Activated CD4-positive, alpha-beta T cell treated with anti-CD3 and anti-CD28 coated beads, Interleukin-2, amount 50 U/mL, for 1 hour (primary cell): ENCODE measurements at places on chromosomes 16 and 17.

DNA sequence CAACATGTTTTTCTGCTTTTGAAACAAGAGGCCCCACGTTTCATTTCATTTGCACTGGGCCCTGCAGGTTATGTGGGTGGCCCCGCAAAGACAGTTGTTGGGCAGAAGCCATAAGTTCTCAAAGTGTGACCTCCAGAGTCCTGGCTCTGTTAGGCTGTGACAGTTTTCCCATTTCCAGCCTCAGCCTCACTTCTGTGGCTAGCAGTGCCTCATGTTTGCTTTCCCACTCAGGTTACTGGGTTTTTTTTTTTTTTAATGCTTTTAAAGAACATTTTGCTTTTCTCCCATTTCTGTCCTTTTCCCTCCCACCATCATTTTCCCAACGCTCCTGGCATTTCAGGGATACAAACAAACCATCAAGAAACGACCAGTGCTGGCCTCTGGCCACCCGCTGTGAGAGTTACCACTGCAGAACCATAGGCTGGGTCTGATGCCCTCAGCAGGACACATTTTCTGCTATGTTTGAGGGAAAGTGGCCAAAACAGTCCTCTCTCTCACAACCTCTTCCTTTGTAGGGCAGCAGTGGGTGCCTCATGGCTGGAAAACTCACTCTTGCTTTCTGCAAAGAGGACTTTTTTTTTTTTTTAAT lies 159.0 kb upstream of the MPHOSPH6 start:
- no peak for DNase-seq

GRCh38 chr16:67428146-67428731 lies 2.7 kb upstream of the HSD11B2 start:
- peak; percentile 44 for DNase-seq

DNA sequence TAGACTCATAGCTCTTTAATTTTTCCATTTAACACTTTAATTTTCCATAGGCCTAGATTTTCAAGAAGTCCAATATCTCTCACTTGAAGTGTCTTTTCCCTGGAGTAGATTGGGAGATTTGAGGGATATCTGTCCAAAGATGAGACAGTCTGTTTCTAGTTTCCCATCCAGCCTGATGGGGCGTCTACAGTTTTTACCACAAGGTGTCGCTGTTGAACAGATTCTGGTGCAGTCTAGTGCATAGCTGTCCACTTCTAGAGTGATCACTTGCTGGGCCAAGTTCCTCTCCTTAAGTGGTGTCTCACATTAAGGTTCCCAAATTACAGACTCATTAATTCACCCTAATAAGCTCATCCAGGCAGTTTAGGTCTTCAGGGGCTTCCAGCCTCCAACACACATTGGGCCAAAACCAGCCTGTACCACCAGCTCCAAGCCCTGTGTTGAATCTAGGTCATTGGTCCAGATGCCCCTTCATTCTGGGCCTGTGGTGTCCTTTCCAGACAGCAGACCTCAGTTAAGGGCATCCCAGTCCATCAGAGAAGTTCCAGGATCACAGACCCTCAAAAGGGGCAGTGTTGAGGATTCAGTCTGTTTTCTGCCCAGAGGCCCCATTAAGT lies 9.4 kb downstream of the SNX20 start:
- peak; percentile 54 for DNase-seq

DNA sequence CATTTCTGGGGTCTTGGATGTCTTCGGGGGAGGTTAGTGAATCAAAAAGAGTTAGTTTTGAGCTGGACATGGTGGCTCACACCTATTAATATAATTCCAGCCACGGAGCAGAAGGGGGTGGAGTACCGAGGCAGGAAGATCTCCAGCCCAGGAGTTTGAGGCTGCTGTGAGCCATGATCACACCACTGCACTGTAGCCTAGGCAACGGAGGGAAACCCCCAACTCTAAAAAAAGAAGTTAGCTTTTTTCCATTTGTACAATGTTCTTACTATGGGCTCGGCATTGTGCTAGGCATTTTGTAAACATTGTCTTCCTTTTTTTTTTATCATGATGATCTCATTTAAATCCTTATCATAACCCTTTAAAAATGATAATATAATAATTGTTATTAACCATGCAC lies 8.3 kb upstream of the SNF8 start:
- DNase-seq: no peak

- DNase-seq: no peak
These were observed 180.2 kb upstream of the TBX2 start for GRCh38 chr17:61219460-61219859.

DNA sequence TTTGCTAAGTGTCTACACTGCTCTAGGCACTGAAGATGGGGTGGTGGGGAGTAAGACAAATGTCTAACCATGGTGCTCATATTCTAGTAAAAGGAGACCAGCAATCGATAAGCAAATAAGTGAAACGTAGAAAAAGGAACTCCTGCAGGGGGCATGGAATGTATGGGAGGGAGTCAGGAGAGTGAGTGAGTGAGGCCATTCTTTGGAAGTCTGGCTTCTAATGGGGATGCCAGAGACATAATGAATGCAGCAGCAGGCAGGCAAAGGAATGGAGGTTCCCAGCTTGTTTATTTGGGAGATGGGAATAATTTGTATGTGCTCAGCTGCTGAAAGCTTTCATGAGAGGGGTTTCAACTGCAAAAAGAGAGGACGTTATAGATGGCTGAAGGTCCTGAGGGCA lies 216.4 kb upstream of the DYNLRB2 start:
- DNase-seq: no peak

DNA sequence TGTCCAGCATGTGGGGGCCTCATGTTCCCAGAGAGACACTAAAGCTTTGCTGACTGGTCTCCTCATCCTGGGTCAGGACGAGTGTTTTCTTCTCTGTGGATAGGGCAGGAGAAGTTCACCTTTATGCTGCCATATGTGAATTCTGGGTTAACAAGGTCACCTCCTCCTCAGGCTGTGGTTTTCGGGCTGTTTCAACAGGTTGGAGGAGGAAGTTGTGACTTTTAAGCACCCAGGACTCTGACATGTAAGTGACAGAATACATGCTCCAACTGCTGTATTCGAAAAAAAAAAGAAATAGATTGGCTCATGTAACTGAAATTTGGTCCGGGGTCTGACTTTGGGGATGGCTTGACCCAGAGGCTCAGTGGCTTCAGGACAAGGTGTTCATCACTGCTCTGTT lies 54.2 kb downstream of the SNX20 start:
- no peak for DNase-seq

DNA sequence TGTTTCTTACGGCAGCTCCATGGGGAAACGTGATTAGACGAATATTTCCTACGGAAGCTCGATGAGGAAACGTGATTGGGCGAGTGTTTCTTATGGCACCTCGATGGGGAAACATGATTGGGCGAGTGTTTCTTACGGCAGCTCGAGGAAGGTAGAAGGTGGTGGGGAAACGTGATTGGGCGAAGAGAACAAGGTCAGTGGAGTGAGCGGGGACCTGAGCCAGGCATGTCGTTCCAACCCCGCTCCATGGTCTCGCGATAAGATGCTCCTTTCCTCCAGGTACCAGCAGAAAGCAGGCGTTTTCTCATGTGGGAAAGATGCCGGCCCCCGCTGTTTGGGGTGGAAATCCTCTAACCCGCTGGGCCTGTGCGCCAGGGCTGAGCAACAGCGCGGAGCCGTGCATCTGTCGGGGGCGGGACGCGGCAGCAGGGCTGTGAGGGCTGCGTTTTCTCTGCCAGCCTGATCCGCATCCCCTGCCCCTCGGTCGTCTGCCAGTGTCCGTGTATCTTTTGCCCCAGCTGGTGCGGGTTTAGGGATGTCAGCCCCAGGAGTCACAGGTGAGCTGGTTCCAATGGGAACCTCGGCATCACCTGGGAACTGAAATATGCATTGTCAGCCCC lies 25.6 kb upstream of the DOC2B start:
- DNase-seq: no peak

GRCh38 chr17:76275382-76276068 lies 10.4 kb downstream of the UBALD2 start:
- no peak for DNase-seq

DNA sequence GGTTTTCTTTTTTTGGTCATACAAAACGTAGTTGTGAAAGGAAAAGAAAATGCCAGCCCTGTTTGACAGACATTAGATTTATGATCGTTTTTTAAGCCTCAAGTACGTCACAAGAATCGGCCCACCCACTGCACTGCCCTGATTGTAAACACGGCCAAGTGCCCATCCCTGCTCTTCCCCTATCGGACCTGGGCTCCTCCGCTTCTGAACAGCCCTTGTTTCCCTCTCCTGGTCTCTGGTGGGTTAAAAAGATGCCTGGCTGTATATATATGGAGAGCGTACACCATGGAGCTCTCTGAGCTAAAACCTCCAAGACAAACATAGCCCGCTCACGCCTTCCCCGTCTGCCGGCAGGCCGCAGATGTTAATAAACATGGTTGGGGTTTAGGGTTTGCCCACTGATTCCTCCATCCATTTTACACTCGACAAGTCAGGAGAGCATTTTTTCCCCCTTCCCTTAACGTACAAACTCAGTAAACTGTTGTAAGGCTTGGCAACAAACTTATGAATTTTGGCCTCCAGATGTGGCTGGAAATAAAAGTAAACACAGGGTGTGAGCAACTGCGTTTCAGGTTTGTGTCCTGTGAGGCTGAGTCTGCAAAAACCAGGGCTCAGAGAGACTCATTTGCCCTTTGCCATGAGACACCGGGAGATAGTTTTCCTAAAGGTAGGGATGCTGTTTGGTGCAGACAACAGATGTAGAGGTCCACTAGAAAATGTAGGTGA lies 325.9 kb downstream of the SOX9 start:
- no peak for DNase-seq

GRCh38 chr17:7798839-7799238 lies 35.2 kb upstream of the KDM6B start:
- no peak for DNase-seq

DNA sequence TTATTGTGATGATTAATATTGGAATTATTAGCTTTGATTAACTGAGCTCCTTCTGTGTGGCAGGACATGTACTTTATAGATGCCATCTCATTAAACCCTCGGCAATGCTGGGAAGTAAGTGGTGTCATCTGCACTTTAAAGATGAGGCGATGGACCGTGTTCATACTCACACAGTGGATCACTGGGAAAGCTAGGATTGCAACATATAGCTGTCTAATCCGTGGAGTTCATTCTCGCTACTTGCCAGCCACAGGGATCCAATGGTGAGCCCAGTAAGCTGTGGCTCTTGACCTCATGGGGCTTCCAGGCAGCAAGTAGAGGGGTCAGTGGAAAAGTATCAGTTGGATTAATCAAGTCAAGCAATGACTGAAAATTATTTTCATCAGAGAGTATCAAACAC lies 587.9 kb downstream of the CDH13 start:
- no peak for DNase-seq

DNA sequence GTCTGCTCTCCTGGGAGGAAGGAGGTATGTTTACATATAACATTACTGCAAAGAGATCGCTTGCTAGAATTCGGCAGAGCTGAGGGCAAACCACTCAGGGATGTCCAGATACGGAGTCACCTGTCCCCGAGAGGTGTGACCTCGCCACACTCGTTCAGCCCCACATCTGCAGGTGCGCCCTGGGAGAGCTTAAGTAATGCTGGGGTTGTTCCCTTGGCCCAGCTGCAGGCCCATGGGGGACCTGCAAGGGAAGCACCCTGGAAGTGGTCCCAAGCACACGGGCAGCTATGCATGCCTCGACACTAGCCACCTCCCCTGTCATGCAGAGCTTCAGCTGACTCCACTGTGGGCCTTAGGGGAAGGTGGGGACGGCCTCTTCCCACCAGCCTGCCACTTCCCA lies 22.2 kb downstream of the USP22 start:
- DNase-seq: no peak

GRCh38 chr17:77695386-77695785 lies 263.1 kb upstream of the TNRC6C start:
- DNase-seq: no peak

DNA sequence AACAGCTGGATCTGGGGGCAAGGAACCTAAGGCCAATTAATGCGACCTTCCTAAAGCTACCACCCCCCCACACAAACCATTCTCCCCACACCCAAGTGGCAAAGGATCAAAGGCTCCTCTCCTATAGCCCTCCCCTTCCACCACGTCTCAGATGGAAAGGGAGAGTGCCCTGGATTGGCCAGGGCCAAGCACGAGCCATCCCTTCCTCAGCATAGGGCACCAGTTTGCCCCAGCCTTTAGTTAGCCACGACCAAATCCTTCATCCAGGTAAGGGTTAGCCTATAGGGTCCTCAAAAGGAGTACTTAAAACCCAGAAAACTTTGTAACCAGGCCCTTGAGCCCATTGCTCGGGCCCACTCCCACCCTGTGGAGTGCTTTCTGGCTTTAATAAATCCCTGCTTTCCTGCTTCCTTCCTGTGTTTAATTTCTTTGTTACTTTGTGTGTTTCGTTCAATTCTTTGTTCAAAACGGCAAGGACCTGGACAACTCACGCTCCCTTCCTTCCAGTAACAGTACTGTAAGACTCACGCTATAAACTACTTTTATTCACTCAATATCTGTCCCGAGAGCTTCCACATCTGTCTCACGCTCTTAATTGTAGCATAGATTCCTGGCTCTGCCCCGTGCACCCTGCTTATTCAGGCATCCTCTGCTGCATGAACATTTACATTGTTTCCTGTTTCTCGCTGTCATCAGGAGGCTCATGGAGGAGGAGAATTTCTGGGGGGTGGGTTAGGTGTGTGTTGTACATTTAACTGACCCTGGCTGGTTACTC lies 62.3 kb downstream of the TNFRSF13B start:
- DNase-seq: no peak

- DNase-seq: no peak
These were observed 8.3 kb downstream of the CCR7 start for GRCh38 chr17:40556884-40557414.
